ENCODE measurements at places on chromosomes 2 and 18. TPM values are rescaled to one million over a fixed set of nuclear protein-coding genes. Genes with fewer than 3 reads are reported as not detected.

CAPN14 gene
- 0.05 TPM for total RNA-seq

FAM124B gene
- not detected for total RNA-seq

TUBB8B gene
- not detected for total RNA-seq

CBLN2 gene
- total RNA-seq: 0.18 TPM
